WTC11 (cell line): ENCODE measurements at places on chromosomes 1 and 21. TPM values are rescaled to one million over a fixed set of nuclear protein-coding genes. Genes with fewer than 3 reads are reported as not detected.
A peak's percentile ranks its signal among the peaks of the same experiment; 100 is the strongest.

The HPDL gene
- total RNA-seq = 24.9 to 44.0 TPM (median 27.8 TPM) in 3 replicates

DNA sequence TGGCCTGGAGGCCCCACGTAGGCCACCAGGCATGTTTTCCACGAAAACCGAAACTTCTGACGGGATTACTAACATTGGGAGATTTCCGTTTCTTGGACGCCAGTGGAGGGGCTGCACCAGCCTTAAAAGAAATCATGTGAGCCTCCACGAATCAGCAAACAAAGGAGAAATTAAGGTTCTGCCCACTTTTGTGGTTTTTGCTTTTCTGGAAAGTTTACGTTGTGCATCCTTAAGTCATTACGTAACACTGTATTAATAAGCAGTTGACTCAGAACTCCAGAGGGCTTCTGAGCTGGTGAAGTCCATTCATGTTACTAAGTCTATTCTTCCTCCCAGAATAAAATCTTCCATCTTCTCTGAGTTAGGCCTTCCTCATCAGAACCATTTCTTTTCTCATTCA is 168.5 kb downstream of the PSMG1 start:
- no peak overlapping the region for H3K27ac ChIP-seq
- no peaks in the 10 kb centered on the region for H3K4me1 ChIP-seq
- H3K4me3 ChIP-seq = no peak overlapping the region
- no peaks in the 10 kb centered on the region for H3K36me3 ChIP-seq

DNA sequence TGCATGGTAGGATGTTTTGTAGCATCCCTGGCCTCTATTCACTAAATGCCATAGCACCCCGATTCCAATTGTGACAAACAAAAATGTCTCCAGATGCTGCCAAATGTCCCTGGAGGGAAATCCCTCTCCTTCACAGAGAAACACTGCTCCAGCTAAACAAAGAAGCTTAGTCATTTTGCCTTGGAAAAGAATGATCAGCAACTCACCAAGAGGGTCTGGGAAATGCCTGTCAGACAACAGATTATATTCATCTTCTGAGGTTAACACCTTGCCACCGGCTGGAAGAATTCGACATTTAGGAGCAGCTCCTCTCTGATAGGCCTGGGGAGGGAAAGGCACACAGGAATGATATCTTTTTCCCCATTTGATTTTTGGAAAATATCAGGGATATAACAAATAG is 84.4 kb downstream of the NIBAN1 start:
- H3K4me1 ChIP-seq = peaks cover 12% of the 10 kb centered on the region
- H3K27ac ChIP-seq = no peak overlapping the region
- DNase-seq = no peak
- peaks cover 23% of the 10 kb centered on the region for H3K27me3 ChIP-seq

GRCh38 chr1:235855811-235856429 is 10.8 kb downstream of the LYST start:
- no peaks in the 10 kb centered on the region; the same call in 1 of the 2 replicates for H3K27me3 ChIP-seq
- H3K4me1 ChIP-seq = no peaks in the 10 kb centered on the region
- no peaks in the 10 kb centered on the region for H3K36me3 ChIP-seq
- H3K4me3 ChIP-seq = no peak overlapping the region

The TMPRSS15 gene
- not detected in 3 replicates for total RNA-seq

GRCh38 chr1:230833511-230833910 is 34.8 kb downstream of the C1orf198 start:
- H3K4me3 ChIP-seq = no peak overlapping the region
- H3K27ac ChIP-seq = no peak overlapping the region
- peaks cover 4% of the 10 kb centered on the region; the same call in 1 of the 2 replicates for H3K36me3 ChIP-seq
- H3K27me3 ChIP-seq = no peaks in the 10 kb centered on the region

- no peak overlapping the region for H3K27ac ChIP-seq
- H3K4me1 ChIP-seq = no peaks in the 10 kb centered on the region
- no peaks in the 10 kb centered on the region for H3K27me3 ChIP-seq
- H3K36me3 ChIP-seq = no peaks in the 10 kb centered on the region
- DNase-seq = no peak
Measured at GRCh38 chr1:198352975-198353695, 187.3 kb downstream of the ATP6V1G3 start.

- H3K4me1 ChIP-seq = peaks cover 57% of the 10 kb centered on the region
- no peak for DNase-seq
- H3K27me3 ChIP-seq = no peaks in the 10 kb centered on the region
- no peak overlapping the region for H3K4me3 ChIP-seq
- H3K27ac ChIP-seq = no peak overlapping the region
Measured at GRCh38 chr1:154748405-154748775, 121.7 kb downstream of the KCNN3 start.

- DNase-seq = no peak
- no peak overlapping the region for H3K4me3 ChIP-seq
- no peak overlapping the region for H3K27ac ChIP-seq
- peaks cover 6% of the 10 kb centered on the region; the same call in 1 of the 2 replicates for H3K4me1 ChIP-seq
Measured at GRCh38 chr21:46546799-46547198, 58.1 kb downstream of the S100B start.

- no peak overlapping the region for H3K4me3 ChIP-seq
- H3K27ac ChIP-seq = no peak overlapping the region
- no peaks in the 10 kb centered on the region for H3K4me1 ChIP-seq
- H3K27me3 ChIP-seq = peaks cover 10% of the 10 kb centered on the region
- DNase-seq = no peak
Measured at GRCh38 chr1:109441069-109441468, 14.8 kb upstream of the PSMA5 start.

DNA sequence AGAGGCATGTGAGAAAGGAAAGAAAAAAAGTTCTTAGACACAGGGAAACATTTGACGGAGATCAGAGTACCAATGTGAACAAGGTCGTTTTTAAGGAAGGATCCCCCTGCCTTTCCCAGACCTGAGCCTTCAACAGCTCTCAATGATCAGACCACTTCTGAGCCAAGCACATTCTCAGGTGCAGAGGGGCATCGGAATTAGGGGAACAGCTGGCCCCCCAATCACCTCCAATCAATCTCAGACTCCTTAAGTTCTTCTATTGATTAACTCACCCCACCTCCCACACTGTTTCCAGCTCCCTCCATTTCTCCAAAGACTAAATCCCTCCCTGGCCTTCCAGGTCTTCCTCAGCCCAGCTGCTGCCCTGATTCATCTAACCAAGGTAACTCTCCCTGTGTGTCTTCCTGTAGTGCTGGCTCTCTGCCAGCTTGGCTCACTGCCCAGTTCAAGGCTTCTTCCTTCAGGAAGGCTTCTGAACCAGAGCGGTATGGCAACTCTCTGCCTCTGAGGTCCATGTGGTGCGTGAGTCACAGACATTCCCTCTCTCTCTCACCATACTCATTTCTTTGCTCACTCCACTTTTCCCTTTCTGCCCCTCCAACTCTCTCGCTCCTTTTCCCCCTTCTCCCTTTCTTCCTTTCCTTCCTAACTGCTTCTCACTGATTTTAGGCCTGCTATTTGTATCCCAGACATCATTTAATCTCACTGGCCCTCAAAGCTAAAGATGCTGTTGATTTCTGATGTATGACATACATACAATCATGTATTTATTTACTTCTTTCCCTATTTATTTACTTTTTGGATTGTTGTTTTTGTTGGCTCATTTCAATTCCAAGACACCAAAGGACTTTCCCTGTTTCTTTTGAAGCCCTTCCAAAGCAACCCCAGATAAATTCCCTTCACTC is 18.1 kb downstream of the CFAP45 start:
- no peak overlapping the region for H3K27ac ChIP-seq
- H3K27me3 ChIP-seq = no peaks in the 10 kb centered on the region
- no peaks in the 10 kb centered on the region for H3K4me1 ChIP-seq
- H3K4me3 ChIP-seq = no peak overlapping the region

DNA sequence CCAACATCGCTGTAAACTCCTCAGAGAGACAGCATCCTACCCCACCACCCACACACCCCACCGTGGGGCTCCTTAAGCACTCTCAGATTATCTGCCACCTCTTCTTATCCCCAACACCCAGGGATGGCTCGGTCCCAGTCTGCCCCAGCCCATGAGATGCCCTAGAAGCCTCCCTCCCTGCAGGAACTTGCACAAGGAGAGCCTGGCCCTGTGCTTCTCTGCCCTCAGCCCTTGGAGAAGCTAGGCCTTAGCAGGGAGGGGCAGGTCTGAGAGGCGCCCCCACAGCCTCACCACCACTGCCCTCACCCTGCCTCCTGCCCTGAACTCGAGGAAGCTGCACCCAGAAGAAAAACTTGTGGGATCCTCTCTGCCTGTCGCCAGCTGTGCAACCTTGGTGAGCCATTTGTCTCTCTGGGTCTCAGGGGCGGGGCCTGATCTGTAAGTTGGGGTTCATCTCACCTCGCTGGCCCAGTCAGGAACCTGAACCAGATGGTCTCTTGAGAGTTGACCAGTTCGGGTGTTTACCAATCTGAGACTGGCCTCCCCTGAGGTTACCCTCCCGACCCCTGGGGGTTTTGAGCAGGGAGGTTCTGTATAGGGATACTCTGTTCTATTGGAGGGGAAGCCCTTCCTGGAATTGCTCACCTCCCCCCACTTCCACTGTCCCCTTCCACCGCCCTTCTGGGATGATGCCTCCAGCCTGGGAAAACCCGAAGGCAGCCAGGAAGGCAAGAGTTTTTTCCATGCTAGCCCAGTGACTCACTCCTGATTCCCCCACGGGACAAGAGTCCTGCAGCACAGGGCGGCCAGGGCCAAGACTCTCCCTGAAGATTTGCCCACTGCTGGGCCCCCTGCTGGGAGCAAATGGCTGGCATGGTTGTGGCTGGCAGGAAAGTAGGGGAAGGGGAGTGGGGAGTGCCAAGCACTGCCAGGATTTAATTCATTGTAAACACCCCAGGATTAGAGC is at the start of gene S100A3:
S100A3 (minus strand) TSS at position 537 of the 967 bp plus-strand sequence. CDS start 773 bp downstream, outside the sequence.
- DNase-seq = no peak
- H3K4me3 ChIP-seq = no peak within 1 kb of the TSS
- H3K36me3 ChIP-seq = no peaks in the 10 kb centered on the region; the same call in 1 of the 2 replicates
- no peak within 1 kb of the TSS for H3K27ac ChIP-seq
- no peaks in the 10 kb centered on the region; the same call in 1 of the 2 replicates for H3K27me3 ChIP-seq
- peaks cover 68% of the 10 kb centered on the region for H3K4me1 ChIP-seq

DNA sequence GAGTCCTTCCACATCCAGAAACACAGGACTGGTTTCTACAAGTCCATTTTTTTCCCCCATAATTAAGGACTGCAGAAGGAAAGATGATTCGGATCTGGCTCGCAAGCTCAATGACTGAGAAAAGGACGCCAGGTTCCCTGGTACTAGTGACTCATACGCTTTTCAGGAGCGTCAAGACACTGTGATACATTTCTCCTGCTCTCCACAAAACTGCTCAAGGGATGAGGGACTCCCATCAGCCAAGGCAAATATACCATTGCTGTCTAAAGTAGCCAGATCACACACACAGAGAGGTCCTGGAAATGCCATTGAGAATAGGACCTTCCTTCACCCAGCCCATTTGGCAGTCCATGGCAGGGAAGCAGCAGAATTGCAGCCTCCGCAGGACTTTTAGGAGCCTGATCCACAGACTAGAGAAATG is 253.6 kb upstream of the IRF2BP2 start:
- no peaks in the 10 kb centered on the region for H3K27me3 ChIP-seq
- H3K27ac ChIP-seq = no peak overlapping the region

DNA sequence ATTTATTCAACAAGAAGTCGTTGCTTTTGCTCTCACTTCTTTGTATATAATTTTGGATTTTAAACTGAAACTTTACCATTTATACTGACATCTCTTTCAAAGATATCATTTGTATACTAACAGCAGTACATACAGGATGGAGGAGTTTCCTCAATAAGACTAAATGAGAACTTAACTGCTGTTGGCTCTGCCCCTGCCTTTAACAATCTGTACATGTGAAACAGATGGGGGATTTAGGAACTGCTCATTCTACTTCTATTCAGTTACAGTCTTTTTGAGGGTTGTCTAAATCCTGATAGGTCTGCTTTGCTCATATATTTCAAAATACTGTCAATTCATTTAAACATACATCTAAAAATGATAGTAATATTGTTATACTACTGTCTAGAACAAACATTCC is 663.2 kb downstream of the ADGRL2 start:
- no peak overlapping the region for H3K27ac ChIP-seq
- no peaks in the 10 kb centered on the region for H3K36me3 ChIP-seq
- H3K27me3 ChIP-seq = no peaks in the 10 kb centered on the region
- no peak overlapping the region for H3K4me3 ChIP-seq
- peaks cover 6% of the 10 kb centered on the region; the same call in 1 of the 2 replicates for H3K4me1 ChIP-seq

The C1orf116 gene
- 2.3 to 2.7 TPM (median 2.4 TPM) in 3 replicates for total RNA-seq

GRCh38 chr1:59568158-59568935 is 246.4 kb upstream of the HOOK1 start:
- H3K4me3 ChIP-seq = no peak overlapping the region
- no peak for DNase-seq
- no peaks in the 10 kb centered on the region for H3K36me3 ChIP-seq
- no peak overlapping the region for H3K27ac ChIP-seq
- H3K27me3 ChIP-seq = no peaks in the 10 kb centered on the region

The VSIG8 gene
- not detected in 3 replicates for total RNA-seq

- H3K27me3 ChIP-seq = no peaks in the 10 kb centered on the region; the same call in 1 of the 2 replicates
- H3K4me1 ChIP-seq = no peaks in the 10 kb centered on the region
- no peak for DNase-seq
- no peak overlapping the region for H3K4me3 ChIP-seq
- H3K36me3 ChIP-seq = no peaks in the 10 kb centered on the region
Measured at GRCh38 chr1:207988326-207989165, 77.6 kb upstream of the CD34 start.

The C1orf87 gene
- 0.16 to 0.30 TPM (median 0.22 TPM) in 3 replicates for total RNA-seq

The ANGPTL1 gene
- not detected in 3 replicates for total RNA-seq

DNA sequence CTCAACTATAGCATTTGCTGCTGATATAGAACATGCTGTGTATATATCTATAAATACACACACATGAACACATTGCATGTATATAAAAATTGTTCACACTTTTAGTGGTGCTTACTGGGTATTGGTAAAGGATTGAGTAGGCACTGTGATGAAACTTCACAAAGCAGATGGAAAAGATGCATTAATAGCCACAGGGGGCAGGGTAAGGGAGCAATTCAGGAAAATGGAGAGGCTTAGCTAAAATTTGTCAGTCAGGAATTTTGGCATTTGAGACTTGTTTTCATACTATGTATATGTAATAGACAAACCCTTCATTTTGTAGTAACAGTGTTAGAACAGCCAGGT is 633 bp upstream of the PPFIA4 start:
- no peak for DNase-seq
- peaks cover 15% of the 10 kb centered on the region for H3K4me1 ChIP-seq

The ELAPOR1 gene
- total RNA-seq = 1.1 to 1.5 TPM (median 1.3 TPM) in 3 replicates

DNA sequence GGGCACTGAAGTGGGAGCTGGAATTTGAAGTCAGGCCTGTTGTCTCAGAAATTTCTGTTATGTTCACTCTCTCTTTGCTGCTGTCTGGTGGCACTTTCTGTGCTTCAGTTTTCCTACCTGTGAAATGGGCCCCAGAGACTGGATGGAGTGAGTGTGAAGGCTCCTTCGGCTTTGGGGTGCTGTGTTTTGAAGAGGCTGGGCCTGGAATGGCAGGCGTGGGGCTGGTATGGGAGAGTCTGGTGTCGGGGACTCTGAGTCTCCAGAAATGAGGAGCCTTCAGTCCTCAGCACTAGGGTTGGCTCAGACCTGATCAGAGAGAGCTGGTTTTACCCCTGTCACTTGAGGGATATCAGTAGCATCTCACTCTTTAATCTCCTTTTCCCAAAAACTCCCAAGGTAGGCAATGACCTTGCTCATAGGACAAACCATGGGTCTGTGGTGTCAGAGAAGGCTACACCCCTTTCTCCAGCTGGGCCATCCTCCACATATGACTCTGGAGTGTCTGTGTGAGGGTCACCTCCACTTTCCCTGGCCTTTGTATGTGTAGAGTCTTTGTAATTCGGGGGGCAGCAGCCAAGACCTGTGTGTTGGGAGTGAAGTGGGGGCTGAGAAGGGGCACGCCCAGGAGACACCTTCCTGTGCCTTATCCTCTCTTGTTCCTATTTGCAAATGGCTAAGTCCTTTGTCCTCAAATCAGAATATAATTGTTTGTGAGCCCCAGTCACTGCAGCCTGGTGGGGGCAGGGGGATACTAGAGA is 279.9 kb downstream of the PTPRU start:
- H3K27ac ChIP-seq = no peak overlapping the region
- H3K27me3 ChIP-seq = no peaks in the 10 kb centered on the region; the same call in none of the 2 replicates
- DNase-seq = peak; percentile 1
- H3K4me1 ChIP-seq = peaks cover 4% of the 10 kb centered on the region
- no peaks in the 10 kb centered on the region; the same call in 1 of the 2 replicates for H3K36me3 ChIP-seq
